Left renal pelvis (tissue), 4 donors: ENCODE measurements at places on chromosomes 7 and 10. TPM values are rescaled to one million over a fixed set of nuclear protein-coding genes. Genes with fewer than 3 reads are reported as not detected.
A peak's percentile ranks its signal among the peaks of the same experiment; 100 is the strongest.

DNA sequence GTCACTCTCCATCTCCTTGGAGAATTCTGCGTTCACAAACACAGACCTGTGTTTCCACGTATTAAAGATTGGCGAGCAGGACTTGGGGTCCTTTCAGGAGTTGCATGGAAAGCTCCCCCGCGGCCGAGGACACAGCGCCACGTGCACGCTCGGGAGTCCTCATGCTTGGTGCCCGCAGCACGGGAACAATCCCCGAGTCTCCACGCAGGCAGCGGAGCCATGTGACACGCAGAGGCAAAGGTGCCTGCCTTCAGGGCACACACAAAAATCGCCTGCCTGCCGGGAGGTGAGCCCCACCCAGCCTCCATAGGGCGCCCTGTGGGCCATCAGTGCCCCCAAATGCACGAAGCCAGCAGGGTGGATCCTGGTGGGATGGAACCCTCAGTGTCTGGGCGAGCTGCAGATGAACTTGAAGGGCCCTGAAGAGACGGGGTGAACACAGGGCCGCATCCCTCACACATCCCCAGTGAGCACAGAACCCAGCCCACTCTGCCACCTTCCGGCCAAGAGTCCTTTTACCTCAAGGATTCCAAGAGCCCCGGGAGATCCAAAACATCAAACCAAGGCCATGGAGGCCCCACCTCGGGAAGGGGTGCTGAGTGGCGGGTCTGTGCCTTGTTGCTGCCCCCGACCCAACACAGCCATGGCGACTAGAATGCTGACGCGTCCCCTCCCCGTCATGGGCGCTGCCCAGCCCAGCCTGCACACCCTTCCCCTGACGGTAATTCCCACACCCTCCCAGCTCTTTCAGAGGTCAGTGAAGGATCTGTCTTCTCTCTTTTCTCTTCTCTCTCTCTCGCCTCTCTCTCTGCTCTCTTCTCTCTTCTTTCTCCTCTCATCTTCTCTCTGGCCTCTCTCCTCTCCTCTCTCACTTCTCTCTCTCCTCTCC lies 55.9 kb downstream of the CFAP46 start:
- DNase-seq, result no peak

DNA sequence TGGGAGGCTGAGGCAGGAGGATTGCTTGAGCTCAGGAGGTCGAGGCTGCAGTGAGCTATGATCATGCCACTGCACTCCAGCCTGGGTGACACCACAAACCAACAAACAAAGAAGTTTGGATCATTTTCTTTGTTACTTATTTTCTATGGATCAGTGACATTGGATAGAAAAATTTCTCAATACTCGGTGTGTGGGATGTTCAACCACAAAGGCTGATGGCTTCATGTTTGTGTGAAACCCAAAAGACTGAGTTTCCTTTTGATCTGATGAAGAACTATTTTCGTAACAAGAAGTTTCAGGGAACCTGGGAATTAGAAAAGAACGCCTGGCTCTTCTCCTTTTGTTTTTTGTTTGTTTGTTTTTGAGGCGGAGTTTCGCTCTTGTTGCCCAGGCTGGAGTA lies 104.0 kb downstream of the HOXA1 start:
- DNase-seq, result no peak

DNA sequence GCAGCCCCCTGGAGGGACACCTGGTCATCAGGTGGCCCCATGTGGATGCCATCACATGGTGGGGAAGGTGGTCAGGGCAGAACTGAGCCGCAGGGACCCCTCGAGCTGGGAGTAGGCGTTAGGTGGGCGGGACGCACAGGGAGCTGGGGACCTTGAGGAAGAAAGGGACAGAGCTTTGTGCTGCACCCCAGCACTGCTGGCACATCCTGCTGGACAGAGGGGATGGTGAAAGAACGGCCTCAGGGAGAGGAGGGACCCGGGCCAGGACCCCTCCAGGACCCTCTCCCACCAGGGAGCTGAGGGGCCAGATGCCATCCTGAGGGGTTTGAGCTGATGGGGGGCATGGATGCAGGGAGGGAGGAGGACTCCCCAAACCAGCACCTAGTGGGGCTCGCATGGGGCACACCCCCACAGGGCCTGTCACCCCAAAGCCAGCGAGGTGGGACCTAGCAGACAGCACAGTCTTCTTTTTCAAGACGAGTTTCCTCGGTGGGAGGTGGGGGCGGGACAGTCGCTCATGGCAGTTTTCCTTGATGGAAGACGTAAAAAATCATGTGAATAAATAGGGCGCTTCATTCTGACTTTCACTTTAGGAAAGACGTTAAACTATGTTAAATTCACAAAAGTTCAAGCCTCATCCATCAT lies 43.3 kb downstream of the STK32C start:
- DNase-seq, result no peak

DNA sequence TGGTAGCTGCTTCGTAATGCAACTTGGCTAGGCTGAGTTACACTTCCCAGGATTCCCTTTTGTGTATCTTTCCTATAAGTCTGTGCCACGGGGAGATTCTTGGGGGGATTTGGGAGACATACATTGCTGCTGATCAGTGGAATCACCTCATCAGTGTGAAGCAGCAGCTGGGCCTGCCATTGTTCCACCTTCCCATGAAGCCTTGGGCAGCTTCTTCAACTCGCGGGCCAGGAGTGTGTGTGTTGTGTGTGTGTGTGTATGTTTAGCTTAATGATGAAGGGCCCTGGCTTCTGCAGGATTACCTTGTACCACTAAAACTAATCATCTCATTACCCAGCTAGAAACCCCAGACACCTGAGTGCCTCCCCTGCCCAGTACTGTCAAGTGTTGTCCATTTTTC lies 33.3 kb upstream of the ARHGAP22 start:
- no peak for DNase-seq

GRCh38 chr7:35905555-35905954 lies 104.7 kb downstream of the SEPTIN7 start:
- no peak for DNase-seq

DNA sequence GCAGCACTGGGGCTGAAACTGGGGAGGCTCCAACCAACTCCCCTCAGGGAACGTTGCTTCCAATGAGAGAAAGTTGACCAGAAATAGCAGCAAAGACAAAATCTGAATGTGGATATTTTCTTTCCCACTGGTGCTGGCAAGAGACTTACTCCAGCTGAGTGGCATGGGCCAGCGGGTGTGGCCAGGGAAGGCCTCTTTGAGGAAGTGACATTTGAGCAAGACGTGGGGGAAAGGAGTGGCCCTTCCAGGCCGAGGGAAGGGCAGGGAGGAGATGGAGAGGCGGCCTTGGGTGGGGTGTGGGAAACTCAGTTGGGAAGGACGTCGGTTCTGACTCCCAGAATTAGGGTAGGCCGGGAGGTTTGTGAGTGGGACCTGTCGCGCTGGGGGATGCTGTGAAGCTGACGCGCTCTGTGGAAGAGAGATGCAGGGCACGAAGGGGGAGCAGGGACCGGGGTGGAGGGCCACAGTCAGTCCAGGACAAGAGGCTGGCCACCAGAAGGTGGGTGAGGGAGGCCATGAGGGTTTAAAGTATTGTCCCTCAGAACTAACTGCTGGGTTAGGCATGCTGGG lies 96.7 kb upstream of the IKZF1 start:
- DNase-seq, result no peak

DNA sequence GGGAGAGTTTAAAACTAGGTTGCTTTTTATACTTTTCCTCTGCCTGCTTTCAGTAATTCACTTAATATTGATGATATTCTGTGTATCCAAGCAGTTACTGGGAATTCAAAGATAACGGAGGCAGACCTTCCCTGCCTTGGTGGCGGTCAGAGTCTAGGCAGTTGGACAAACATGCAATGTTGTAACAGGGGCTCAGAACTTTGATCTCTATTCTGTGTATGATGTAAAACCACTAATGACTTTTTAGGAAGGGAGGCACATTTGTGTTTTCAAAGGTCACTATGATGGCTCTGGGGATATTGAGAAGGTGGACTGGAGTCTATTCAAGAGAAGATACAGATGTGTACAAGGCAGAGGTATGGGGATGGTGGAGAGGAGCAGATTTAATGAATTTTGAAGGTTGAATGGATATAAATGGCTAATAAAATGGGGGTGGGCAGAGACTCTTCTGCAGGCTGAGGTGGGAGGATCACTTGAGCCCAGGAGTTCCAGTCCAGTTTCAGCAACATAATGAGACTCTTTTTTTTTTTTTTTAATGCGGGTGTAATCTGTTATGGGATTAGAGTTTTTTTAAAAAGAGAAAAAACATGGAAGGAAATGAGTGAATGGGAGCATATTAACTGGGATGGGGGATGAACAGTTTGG lies 5.7 kb upstream of the PON2 start:
- no peak for DNase-seq

DNA sequence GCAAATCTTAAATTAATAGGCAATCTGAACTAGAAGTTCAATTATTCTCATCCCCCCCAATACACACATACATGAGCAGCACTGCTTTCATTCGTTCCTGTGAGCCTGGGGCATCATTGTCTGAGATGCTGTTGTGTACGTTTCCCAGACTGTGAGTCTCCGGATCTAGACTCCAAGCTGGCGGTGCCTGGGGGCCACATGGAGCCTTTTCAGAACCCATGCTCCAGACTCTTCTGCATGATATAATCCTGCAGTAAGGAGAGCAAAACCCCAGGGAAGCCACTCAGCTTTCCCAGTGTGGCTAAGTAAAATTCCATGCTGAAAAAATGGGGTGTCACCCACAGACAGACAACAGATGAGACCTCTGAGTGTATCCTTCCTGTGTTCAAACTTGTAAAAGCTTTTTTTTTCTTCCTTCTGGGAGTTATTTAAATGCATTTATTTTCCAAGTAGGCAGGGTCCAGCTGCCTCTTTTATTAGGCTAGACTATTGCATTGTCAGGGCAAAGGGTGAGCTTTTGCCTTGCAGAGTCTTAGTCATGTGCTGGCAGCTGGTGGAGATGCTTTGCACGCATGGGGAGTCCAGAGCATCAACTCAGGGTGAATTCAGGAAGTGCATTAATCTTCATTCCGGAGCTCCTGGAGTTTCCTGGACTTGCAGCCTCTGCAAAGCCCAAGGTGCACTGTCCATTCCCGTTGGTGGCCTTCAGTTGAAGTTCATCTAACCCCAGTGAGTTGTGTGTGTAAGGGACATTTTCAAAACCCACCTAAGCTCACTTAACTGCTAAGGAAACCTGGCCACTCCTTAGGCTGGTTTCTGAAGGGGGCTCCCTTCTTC lies 185.7 kb upstream of the ADO start:
- no peak for DNase-seq

- DNase-seq, result no peak
These were observed 13.5 kb downstream of the EPHB6 start for GRCh38 chr7:142868188-142868985.

DNA sequence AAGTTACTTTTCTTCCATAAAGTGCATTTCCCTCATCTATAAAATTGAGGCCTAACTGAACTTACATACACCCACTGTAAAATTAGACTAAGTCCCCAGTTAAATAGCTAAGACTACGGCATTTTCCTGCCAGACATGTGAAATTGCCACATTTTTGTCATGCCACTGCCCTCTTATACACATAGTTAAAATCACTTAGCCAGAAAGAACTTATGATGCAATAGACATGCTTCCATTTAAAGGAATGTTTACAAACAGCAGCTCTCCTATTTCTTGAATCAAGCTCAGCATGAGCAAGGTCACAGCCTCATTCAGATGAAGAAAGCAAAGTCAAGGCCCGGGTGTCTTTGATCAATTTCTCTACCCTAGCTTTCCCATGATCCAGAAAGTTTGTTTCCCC lies 175.7 kb downstream of the LRRN3 start:
- no peak for DNase-seq

DNA sequence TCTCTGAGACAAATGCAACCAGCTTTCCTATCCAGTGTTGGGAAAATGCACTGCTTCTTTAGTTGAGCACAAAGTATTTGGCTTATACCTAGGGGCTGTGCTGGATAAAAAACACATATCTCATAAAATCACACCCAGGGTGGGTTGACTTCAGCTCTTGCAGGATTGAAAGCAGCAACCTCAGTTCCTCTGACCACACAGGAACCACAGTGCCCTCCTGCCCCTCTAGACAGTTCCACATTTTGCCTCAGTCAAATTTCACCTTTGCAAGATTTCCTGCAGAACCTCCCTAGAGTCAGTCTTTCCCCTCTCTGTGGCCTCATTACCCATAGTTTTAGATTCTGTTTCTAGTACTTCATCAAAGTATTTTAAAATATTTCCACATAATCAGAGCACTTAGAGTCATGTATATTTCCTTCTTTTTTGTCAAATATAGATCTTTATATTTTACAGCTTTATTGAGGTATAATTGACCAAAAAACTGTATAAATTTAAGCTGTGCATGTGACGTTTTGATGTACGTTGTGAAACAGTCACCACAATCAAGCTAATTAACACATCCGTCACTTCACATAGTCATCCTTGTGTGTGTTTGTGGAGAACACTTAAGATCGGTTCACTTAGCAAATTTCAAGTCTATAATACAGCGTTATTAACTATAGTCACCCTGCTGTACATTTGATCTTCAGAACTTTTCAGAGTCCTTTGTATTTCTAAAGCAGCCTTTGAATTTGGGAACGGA lies 37.0 kb upstream of the EGR2 start:
- DNase-seq, result no peak

DNA sequence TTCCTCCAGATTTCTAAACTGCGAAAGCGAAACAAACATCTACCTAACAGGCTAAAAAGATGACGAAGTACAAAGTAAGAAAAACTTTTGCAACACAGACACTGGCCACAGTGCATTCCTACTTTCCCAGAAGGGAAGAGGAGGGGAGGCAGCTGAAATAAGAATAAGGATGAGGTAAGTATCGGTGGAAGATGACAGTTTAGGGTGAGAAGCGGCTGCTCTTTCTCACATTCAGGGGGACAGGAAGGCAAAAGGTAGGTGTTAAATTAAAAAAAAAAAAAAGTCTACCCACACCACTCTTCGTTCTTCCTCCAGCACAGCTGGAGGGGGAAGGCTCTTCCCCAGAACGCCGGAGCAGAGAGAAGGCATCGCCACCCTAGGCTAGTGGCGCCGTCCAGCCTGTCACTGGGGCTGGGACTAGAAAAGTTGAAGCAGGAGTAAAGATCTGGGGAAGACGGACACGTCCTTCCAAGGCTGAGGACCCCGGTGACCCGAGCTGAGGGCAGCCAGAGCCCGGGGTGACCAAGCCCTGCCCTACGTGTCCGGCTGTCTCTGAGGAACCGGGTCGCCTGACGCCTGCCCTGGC lies 846 bp downstream of the DNAJC1 start:
- DNase-seq, result peak; percentile 31

DNA sequence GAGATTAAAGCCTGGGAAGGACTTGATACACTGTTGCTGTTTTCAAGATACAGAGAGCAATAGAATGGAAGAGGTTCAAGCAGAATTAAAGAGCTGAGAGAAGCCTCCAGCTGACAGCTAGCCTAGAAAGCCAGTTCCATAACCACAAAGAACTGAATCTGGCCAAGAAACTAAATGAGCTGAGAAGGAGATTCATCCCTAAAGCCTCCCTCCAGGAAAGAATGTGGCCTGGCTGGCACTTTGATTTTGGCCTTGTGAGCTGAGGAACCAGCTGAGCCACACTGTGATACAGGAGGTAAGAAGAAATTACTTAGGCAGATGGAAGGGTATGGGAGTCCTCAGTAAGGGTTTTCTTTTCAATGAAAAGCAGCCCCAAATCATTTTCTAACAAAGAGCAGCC lies 324.1 kb downstream of the PHF14 start:
- DNase-seq, result no peak

DLX5 gene
- polyA plus RNA-seq, result 0.23 TPM

LRMDA gene
- 23.9 TPM for polyA plus RNA-seq

LDB1 gene
- 139 TPM for polyA plus RNA-seq

ATRNL1 gene
- polyA plus RNA-seq, result 31.1 TPM

TMEM229A gene
- 0.53 TPM for polyA plus RNA-seq

GPR37 gene
- polyA plus RNA-seq, result 5.9 TPM

PARG gene
- polyA plus RNA-seq, result 37.6 TPM

MBL2 gene
- not detected for polyA plus RNA-seq

PITX3 gene
- 1.2 TPM for polyA plus RNA-seq

OR2A7 gene
- 18.4 TPM for polyA plus RNA-seq

CDK14 gene
- 44.2 TPM for polyA plus RNA-seq

KLLN gene
- 1.9 TPM for polyA plus RNA-seq

MYO3A gene
- polyA plus RNA-seq, result 10.0 TPM

FBXL13 gene
- 2.6 TPM for polyA plus RNA-seq

ETV1 gene
- 34.1 TPM for polyA plus RNA-seq
